Nephron progenitor cell (in vitro differentiated cells): ENCODE measurements at places on chromosomes 12 and 14.

DNA sequence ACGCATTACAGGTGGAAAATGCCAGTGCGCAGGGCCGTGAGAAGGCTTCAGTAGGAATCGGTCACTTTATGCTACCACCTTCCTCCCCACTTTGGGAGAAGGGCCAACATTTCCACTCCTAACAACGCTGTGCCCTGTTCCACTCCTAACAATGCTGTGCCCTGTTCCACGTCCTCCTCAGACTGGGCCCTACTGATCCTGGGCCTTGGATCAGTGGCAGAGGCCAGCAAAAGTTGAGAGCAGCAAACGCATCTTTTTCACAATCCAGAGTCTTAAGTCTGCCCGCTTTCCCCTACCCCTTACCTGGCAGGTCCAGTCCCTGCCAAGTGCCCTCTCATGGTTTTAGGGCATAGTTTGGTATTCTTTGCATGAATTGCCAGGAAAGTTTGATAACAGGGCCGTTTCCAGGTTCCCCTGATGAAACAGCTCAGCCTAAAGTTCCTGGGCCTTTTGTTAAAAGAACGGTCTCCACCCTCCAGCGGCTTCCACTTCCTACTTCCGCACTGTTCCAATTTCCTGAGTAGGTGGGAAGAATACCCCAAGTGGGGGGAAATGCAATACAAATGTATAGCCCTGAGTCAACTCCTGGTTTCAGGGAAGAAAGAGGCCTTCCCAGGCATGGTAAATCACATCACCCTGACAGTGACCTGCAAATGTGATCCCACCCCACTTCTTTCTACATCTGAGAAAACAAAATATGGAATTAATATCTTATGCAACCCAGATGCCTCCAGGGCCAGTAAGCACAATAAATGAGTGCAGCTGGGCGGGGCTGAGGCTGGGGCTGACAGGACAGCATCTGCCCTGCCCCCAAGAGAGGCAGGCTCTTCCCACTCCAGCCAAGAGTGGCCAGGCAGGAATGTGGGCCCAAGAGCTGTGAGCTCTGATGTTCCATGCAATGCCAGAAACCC is 15.0 kb downstream of the KCTD10 start:
- peak overlapping the region; percentile 77 for H3K4me3 ChIP-seq
- H3K27ac ChIP-seq: peak overlapping the region; percentile 96
- no peaks in the 10 kb centered on the region for H3K27me3 ChIP-seq
- H3K36me3 ChIP-seq: peaks cover 25% of the 10 kb centered on the region
- peak; percentile 44 for DNase-seq
- H3K4me1 ChIP-seq: peaks cover 93% of the 10 kb centered on the region

DNA sequence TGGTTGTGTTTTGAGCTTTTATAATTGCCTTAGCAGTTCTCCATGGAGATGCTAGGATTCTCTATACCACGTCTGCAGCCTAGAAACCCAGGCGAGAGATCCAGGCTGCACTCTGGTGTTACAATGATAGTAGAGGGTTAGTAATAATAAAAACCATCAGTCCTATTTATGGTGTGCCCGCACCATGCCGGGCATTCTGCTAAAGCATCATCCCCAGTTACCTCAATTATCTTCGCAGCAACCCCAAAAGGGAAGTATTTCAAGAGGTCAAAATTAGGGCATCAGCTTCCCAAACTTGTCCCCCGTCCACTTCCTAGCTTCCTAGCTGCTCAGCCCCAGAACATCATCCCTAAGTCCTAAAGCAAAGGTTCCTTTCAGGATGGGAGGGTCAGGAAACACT is 3.2 kb downstream of the SYNE3 start:
- peaks cover 21% of the 10 kb centered on the region for H3K4me1 ChIP-seq
- no peak for DNase-seq
- H3K27me3 ChIP-seq: peaks cover 57% of the 10 kb centered on the region
- H3K4me3 ChIP-seq: no peak overlapping the region

GRCh38 chr14:92615451-92615850 is 101.9 kb downstream of the RIN3 start:
- H3K27me3 ChIP-seq: peaks cover 3% of the 10 kb centered on the region
- H3K27ac ChIP-seq: no peak overlapping the region
- H3K36me3 ChIP-seq: no peaks in the 10 kb centered on the region
- no peak for DNase-seq

GRCh38 chr12:88433997-88434703 is 146.1 kb downstream of the KITLG start:
- H3K27me3 ChIP-seq: no peaks in the 10 kb centered on the region
- no peak overlapping the region for H3K4me3 ChIP-seq
- H3K27ac ChIP-seq: no peak overlapping the region
- no peak for DNase-seq

DNA sequence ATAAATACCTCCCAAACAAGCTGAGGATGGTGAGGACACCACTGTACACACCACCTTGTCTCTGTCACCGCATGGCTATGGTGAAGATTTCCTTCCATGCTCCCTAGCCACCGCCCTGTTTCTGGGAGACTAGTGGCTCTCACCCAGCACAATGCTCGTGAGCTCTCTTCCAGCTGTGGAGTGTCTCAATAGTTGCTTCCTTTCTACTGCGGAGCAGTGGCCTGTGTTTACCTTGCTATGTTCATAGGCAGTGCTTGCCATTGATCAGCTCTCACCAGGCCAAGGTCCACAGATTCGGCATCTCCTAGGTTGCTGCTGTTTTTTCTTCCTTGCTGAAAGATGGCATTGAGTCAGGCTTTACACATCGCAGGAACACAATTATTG is 313.6 kb upstream of the RTL1 start:
- H3K4me3 ChIP-seq: no peak overlapping the region
- no peak overlapping the region for H3K27ac ChIP-seq
- DNase-seq: no peak
- H3K36me3 ChIP-seq: peaks cover 2% of the 10 kb centered on the region
- H3K4me1 ChIP-seq: no peaks in the 10 kb centered on the region

GRCh38 chr14:68520637-68521556 is 272.0 kb downstream of the ZFP36L1 start:
- peaks cover 10% of the 10 kb centered on the region for H3K27me3 ChIP-seq
- DNase-seq: no peak
- H3K4me3 ChIP-seq: no peak overlapping the region
- peak overlapping the region; percentile 99 for H3K27ac ChIP-seq

DNA sequence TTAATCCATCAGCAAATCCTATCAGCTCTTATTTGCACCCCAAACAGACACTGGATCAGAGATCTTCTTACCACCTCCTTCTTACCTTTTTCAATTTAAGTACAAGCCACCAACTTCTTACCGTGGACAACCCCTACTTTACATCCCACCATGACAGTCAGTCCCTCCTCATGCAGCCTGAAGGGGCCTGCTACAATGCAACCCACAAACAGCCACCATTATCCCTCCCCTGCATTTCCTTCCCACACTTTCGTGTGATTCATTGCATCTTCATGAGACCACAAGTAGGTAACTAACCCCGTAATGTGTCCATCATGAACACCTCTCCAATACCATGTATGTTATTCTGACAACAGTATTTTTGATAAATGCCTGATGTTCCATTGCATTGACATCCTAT is 108.6 kb downstream of the BCL11B start:
- H3K36me3 ChIP-seq: no peaks in the 10 kb centered on the region
- no peak overlapping the region for H3K4me3 ChIP-seq
- no peak for DNase-seq
- H3K4me1 ChIP-seq: no peaks in the 10 kb centered on the region

DNA sequence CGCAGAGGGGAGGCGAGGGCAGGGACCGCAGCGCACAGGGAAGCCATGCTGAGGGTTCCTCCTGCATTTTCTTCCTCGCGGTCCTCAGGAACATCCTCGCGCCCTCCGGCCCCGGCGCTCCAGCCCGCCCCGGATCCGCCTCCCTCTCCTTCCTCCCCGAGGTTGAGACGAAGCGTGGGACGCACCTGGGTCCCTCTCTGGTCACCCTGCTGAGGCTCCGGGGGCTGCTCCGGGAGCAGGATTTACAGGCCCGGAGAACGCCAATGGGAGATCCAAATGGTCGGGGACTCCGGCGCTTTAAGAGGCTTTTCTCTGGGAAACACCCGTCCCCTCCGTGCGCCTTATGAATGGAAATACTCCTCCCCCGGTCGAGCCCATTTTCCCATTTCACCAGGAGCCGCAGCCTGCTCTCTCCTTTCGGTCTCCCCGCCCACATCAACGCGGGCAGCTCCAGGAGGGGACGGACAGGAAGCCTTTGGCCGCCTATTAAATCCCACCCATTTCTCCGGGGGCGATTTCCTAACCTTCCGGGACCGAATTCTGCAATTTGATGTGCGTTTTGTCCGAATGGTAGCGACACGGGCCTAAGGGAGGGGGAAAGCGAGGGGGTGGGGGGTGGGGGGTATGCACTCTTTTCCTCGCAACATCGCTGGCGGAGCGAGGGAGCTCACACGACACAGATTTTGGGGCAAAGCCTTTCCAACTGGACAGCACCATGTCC is at the start of gene UNC79:
TSS of gene UNC79 (plus strand) at position 625 of the 721 bp plus-strand sequence. CDS start at position 716, 91 bp downstream.
- peaks cover 59% of the 10 kb centered on the region for H3K27me3 ChIP-seq
- DNase-seq: peak; percentile 57
- peak within 1 kb of the TSS; percentile 82 for H3K4me3 ChIP-seq
- no peak within 1 kb of the TSS for H3K27ac ChIP-seq
- peaks cover 13% of the 10 kb centered on the region for H3K4me1 ChIP-seq

DNA sequence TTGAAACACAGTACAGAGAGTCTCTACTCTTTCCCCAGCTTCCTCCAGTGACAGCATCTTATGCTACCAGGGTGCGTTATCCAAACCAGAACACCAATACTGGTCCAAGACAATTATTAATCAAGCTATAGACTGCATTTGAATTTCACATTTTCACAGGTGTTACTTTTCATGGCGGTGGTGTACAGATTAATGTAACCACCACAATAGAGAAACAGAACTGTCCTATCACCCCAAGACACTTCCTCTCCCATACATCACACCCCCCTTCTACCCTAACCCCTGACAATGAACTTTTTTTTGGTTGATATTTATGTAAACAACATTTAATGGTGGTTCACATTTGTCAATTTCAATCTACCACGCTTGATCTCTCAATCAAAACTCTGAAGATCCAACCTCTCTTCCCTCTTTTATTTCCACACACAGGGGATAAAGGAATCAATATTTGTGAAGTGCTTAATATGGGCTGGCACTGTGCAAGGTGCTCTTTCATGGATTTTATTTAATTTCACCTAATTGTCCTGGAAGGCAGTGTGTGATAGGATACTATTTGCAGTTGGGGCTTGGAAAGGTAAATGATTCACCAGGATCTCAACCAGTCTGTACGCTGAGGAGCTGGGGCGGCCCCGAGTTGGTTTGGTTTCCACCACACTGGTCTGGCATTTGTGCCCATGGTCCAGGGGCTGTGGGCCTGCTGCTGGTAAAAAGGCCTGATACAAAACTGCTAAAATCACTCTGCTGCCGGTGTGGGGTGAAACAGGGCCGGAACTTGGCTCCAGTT is 54.6 kb upstream of the DICER1 start:
- H3K36me3 ChIP-seq: peaks cover 9% of the 10 kb centered on the region
- peaks cover 5% of the 10 kb centered on the region for H3K27me3 ChIP-seq
- H3K4me1 ChIP-seq: peaks cover 33% of the 10 kb centered on the region
- DNase-seq: no peak
- H3K27ac ChIP-seq: no peak overlapping the region

DNA sequence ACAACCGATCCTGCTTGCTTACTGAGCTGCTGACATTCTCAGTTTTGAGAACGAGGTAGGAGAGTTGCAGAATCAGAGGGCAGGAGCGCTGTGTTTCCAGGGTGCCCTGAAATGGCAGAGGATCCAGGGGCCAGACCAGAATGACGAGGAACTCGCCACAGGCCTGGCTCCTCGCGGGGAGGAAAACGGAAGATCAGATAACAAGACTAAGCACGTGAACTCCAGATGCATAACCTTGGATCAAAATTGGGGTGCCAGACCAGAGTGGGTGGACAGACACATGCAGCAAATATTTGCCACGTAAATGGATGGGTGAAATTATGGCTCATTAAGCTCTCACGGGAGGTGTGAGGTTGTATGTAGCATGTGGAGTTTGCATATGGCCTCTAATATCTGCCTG is 46.5 kb downstream of the ELK3 start:
- DNase-seq: no peak
- H3K27ac ChIP-seq: peak overlapping the region; percentile 94
- H3K4me3 ChIP-seq: no peak overlapping the region
